ENCODE measurements at places on chromosomes 11 and 22. TPM values are rescaled to one million over a fixed set of nuclear protein-coding genes. Genes with fewer than 3 reads are reported as not detected.

The GNG3 gene
- not detected for total RNA-seq

The FZD4 gene
- 52.0 TPM for total RNA-seq

The XNDC1N gene
- 8.8 TPM for total RNA-seq

The OR52A1 gene
- not detected for total RNA-seq

The OR8D4 gene
- not detected for total RNA-seq

The OR5A1 gene
- not detected for total RNA-seq

The PRODH gene
- total RNA-seq = not detected

The PANX3 gene
- not detected for total RNA-seq

The OR52N4 gene
- total RNA-seq = not detected

The OR10A3 gene
- total RNA-seq = not detected

The APOA5 gene
- total RNA-seq = under 0.01 TPM

The OTOG gene
- total RNA-seq = not detected

The UCP3 gene
- 0.38 TPM for total RNA-seq

The LRRN4CL gene
- total RNA-seq = 9.6 TPM

The OR52N5 gene
- not detected for total RNA-seq

The DCDC1 gene
- total RNA-seq = 0.19 TPM

The PARVG gene
- under 0.01 TPM for total RNA-seq

The AIFM3 gene
- 0.56 TPM for total RNA-seq

The CCDC116 gene
- 0.19 TPM for total RNA-seq

The OR2AG1 gene
- not detected for total RNA-seq

The BATF2 gene
- total RNA-seq = 0.77 TPM

The KLHL35 gene
- total RNA-seq = 6.2 TPM

The RIN1 gene
- 33.5 TPM for total RNA-seq

The CABP7 gene
- not detected for total RNA-seq

The TNNT3 gene
- total RNA-seq = not detected

The KDM4D gene
- 0.56 TPM for total RNA-seq

The GAL3ST3 gene
- not detected for total RNA-seq

The UQCC3 gene
- total RNA-seq = 13.2 TPM

The OR51M1 gene
- total RNA-seq = not detected

The SHANK2 gene
- total RNA-seq = 5.0 TPM

The GGT1 gene
- 3.1 TPM for total RNA-seq

The POU2F3 gene
- total RNA-seq = not detected

The STK33 gene
- total RNA-seq = 0.58 TPM

The OR56B4 gene
- total RNA-seq = not detected

The CBL gene
- total RNA-seq = 5.6 TPM

The DDX25 gene
- total RNA-seq = not detected

The CARNS1 gene
- total RNA-seq = 0.28 TPM

The IL17RA gene
- 6.5 TPM for total RNA-seq

The HIPK3 gene
- total RNA-seq = 88.0 TPM

The P4HA3 gene
- total RNA-seq = 47.9 TPM

The B4GAT1 gene
- total RNA-seq = 60.0 TPM

The TTLL1 gene
- total RNA-seq = 9.8 TPM

Data from regular cardiac myocyte (primary cell).